ENCODE measurements at places on chromosomes 3 and 15. TPM values are rescaled to one million over a fixed set of nuclear protein-coding genes. Genes with fewer than 3 reads are reported as not detected.

Gene RLBP1
- 0.35 TPM for polyA plus RNA-seq

Gene PRC1
- 4.1 TPM for polyA plus RNA-seq

Gene TTC21A
- not detected for polyA plus RNA-seq

Gene TM4SF4
- polyA plus RNA-seq = not detected

Gene FGF12
- not detected for polyA plus RNA-seq

Gene ALG3
- polyA plus RNA-seq = 35.7 TPM

Gene SLC25A36
- polyA plus RNA-seq = 62.5 TPM

Gene CLDN18
- polyA plus RNA-seq = not detected

DNA sequence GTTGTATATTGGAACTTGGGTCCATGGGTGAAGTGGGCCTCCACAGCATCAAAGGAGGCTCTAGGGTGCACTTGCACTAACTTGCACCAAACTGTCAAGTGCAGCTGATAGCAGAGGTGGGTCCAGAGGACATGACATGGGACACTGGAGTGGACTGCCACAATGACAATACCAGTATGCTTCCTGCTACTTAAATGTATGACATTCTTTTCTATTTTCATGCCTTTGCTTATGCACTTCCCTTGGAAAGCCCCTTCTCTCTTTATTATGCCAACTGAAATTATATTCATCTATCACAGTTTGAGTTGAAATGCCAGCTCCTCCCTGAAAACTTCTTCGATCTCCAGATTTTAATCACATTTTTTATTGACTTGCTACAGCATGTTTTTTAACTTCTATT is 101.8 kb downstream of the CFAP20DC start:
- no peak for DNase-seq

- DNase-seq = no peak
Observed at GRCh38 chr3:171088964-171089754, 62.6 kb upstream of the SLC2A2 start.

DNA sequence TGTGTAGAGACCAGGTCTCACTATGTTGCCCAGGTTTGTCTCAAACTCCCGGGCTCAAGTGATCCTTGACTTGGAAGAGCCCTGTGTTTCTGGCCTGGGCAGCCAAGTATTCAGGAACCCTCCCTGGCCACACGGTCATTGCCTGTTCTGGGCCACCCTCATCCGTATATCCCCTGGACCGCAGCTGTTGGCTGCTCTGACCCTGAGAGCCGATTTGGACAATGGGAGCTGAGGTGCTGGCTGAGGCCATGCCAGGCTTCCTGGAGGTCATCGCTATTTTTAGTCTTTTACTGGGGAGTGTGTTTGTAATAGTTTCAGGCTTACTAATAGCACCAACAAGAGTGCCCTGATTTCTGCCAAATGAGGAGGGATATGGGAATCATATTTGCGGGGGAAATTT is 60.7 kb downstream of the ADAMTS7 start:
- DNase-seq = no peak

- DNase-seq = no peak
Observed at GRCh38 chr3:41717641-41718040, 244.3 kb downstream of the ULK4 start.

GRCh38 chr3:48018841-48019240 is 2.6 kb upstream of the MAP4 start:
- no peak for DNase-seq

DNA sequence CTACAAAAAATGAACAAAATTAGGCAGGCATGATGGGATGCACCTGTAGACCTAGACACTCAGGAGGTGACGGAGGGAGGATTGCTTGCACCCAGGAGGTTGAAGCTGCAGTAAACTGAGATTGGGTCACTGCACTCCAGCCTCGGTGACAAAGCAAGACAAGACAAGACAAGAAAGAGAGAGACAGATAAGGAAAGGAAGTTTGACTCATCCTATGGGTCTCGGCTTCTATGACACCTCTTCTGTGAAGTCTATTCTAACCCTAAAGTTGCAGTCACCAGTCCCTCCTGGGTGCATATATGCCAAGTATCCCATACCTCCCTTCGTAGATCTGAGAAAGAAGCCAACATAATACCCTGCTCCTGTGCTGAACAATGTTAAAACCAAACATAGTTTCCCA is 7.9 kb upstream of the ZMAT3 start:
- DNase-seq = no peak

GRCh38 chr15:67590191-67590590 is 47.7 kb downstream of the MAP2K5 start:
- DNase-seq = no peak
